NCI-H1417 treated with DMSO at 0.1 percent for 48 hours (cell line): ENCODE measurements at places on chromosomes 1 and 21.
A peak's percentile ranks its signal among the peaks of the same experiment; 100 is the strongest.

GRCh38 chr1:162381383-162381782 lies at the start of gene C1orf226:
Gene C1orf226, plus strand, starts transcription at chr1:162381728. Its CDS starts 174 bp downstream, at chr1:162381902.
- no peak for DNase-seq

GRCh38 chr1:9073143-9073542 lies 3.7 kb upstream of the SLC2A5 start:
- DNase-seq = no peak

- DNase-seq = no peak
These were observed 781.4 kb downstream of the BRINP3 start for GRCh38 chr1:189696297-189696696.

DNA sequence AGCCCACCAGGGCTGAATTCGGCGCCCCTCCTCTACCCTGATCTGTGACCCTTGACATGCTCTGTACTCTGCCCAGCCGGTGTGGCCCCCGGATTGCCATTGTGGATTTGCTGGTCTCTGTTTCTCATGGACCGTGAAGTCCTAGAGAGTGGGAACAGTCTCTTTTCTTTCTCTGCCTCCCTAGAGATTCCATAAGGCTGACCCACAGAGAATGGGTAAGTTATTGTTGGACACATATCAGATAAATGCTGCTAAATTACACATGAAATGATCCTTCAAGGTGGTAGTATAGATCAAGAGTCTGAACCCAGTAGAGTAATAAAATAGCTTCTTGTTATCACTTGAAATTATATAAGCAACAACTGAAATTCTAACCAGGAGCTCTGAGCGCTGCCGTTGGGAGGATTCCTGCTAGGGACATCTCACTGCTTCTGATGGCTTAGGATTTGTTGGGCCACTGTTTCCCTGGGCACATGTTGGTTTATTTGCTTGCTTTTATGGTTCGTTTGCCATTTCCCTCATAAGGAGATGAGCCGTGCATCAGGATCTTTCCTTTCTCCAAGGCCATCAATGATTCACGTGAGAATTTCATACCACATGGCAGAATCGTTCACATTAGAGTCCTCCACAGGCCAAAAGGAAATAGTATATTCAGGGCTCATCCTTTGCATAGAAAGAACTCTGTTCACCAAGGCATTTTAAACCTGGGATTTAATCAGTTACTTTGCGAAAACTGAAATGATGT lies 111.9 kb downstream of the ZBTB18 start:
- no peak for DNase-seq

DNA sequence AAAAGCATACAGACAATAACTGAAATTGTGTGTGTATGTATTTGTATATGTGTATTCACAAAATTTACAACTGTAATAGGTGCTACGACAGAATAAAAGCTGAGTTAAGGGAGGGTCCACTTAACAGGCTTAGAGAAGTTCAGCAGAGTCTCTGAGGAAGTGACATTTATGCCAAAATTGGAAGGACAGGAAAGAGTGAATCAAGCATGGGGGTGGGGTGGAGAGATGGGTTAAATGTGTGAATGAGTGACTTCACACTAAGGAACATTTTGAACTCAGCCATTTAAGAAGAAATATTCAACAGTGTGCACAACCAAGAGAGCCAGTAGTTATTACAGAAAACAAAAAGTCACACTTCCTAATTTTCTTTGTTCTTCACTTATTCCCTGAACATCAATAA lies 53.8 kb upstream of the RGS1 start:
- no peak for DNase-seq

DNA sequence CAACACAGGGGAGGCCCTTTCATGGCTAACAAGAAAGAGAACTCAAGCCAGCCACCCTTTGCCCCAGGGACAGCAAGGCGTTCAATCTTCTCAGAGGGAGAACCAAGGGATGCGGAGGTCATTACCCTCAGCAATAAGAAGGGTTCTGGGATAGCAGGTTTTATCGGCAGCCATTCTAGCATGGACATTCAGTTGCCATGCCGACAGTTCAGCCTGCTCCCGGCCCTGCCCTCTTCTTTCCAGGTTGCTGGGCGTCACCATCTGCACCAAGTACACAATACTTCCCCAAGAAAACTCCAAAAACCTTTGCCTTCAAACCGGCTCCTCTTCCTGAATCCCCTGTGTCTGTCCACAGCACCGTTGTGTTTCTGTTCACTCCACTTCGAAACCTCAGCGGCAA lies 47.1 kb downstream of the SYT2 start:
- DNase-seq = no peak

- no peak for DNase-seq
These were observed 7.1 kb downstream of the GIPC2 start for GRCh38 chr1:78052685-78053405.

- no peak for DNase-seq
These were observed 137.8 kb downstream of the TSEN15 start for GRCh38 chr1:184189361-184189760.

DNA sequence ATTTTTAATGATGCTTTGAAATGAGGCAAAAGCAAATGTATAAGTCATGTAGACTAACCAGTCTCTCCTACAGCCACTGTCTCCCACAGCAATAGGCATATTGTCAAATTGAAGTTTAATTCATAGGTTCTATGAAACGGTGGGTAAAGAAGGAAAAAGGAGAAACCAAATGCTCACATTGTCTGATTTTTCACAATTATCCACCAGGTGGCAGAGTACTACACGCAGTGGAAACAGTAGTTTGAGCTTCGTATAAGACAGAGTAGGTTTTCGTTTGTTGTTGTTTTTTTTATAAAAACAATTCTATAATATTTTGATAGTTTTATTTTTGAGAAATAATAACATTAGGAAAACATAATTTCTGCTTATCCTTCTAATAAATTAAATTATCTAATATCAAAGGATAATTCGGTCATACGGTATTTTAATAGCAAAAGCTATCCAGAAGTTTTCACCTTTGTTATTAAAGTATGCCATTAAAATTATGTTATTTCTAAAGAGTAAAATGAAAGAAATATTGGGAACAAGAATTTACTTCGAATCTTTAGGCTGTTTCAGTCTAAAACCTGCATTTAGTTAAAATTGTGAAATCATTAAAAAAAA lies 39.1 kb downstream of the TYW3 start:
- DNase-seq = peak; percentile 42

DNA sequence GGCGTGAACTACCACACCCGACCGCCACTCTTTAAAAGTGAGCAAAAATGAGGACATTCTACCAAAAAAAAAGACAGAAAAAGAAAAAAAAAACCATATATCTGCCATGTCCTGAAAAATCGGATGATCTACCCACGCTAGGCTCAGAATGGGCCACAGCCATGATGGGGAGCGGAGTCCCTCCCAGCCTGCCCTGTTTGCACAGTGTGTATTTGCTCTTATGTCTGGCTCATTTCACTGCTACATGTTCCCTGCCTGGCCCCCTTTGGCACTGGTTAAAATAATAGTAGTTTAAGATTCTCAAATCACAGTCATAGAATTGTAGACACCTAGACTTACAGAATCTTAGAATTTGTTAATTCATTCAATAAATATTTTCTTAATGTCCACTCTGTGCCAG lies 121.9 kb downstream of the PTPRU start:
- no peak for DNase-seq

- DNase-seq = no peak
These were observed 141.1 kb upstream of the SAMSN1 start for GRCh38 chr21:14687268-14687625.

DNA sequence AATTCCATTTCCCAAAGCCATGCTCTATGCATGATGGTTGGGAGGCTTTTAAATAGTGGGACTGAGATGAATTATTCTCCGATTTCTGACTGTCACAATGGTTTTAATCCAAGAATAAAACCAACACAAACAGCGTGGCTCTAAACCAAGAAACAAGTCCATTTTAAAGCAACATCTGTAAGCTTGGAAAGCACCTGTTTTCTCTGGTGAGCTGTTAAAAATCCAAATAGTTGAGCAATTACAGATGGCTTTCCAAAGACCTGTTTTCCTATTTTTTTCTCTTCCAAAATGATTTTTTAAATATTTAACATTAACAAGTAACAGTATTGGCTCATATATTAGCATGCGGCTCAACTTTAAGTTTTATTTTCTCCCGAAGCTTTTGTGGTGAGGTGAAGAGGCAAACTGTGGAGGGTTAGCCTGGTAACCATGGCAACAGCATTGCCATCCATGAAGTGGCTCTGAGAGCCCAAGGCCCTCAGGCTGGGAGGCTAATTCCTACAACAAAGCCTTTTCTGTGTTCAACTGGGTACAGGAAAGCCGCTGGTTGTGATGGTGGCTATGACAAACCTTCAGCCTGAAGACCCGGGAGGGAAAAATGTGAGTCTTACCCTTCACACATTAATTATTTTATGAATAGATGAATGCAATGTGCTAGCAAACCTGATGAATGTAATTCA lies 56.7 kb upstream of the B3GALT5 start:
- DNase-seq = peak; percentile 75
